ENCODE measurements at places on chromosomes 3 and 15.

GRCh38 chr3:53318522-53318921, 28.8 kb downstream of the DCP1A start:
- no peak for DNase-seq

GRCh38 chr3:151322511-151322910, 5.9 kb upstream of the GPR87 start:
- no peak for DNase-seq

DNA sequence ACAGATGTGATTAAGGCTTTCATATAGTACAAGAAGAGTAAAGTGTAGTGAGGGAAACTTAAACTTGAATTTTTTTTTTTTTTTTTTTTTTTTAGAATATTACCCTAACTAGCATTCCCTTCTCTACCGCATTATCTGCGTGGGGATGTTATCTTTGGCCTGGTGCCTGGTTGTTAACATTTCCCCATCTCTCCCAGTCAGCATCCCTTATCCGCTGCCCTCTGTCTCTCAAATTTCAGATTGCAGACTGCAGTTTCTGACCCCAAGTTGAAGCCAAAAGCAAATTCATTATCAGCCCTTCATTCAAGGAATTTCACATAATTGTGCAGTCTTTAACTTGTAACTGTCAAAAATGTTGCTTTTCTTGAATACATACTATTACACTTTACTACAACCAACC, 353.0 kb downstream of the PLOD2 start:
- DNase-seq, result peak; percentile 13

- DNase-seq, result no peak
Measured at GRCh38 chr3:192302721-192303120, 424.6 kb downstream of the FGF12 start.

GRCh38 chr3:133509488-133509887, 64.0 kb upstream of the CDV3 start:
- DNase-seq, result no peak

DNA sequence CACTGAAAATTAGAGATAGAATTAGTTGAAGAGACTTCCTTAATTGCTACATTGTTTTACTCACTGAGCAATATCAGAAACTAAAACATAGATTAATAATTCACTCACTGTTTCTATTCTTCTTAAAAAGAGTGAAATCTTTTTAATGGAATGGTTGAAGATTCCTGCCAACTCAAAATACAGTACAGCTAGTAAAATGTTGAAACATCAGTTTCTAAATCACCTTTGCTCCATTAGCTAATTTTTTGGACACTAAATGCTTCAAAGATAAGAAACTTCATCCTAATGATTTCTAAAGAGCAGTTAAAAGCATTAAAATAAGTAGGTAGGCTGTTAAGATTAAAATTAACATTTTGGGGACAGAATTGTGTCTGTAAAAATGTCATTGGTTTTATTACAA, 10.5 kb upstream of the NIT2 start:
- no peak for DNase-seq

GRCh38 chr15:43441316-43441715, 51.6 kb downstream of the TP53BP1 start:
- no peak for DNase-seq

- no peak for DNase-seq
Measured at GRCh38 chr15:57184502-57184901, 191.8 kb upstream of the CGNL1 start.

All from NCI-H2081 treated with DMSO at 0.1 percent for 48 hours (cell line).